ENCODE measurements at places on chromosomes 11 and 22. TPM values are rescaled to one million over a fixed set of nuclear protein-coding genes. Genes with fewer than 3 reads are reported as not detected.

GRCh38 chr11:8314916-8315315 is 51.2 kb upstream of the LMO1 start:
- no peak for DNase-seq
- H3K36me3 ChIP-seq, result no peaks in the 10 kb centered on the region
- no peak overlapping the region for H3K27ac ChIP-seq
- H3K4me3 ChIP-seq, result no peak overlapping the region

DNA sequence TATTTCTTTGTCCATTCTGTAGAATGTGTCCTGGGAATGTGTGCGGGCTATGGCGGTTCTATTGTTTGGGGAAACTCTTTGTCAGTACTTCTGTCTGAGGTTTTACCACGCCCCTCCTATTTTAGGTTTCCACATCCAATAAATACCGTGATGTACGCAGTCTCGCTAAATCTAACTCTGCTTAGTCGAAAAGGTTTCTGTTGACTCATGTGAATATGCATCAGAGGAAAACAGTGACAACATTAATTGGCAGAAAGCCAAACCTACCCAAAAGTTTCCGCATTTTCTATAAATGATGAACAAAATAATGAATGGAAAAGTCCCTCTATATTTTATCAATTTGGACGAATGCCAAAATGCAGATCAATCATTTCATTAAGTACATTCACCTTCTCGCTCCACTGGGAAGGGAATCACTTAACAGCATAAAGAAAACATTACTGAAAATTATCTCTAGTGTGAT is 143.4 kb downstream of the MAML2 start:
- no peak for DNase-seq
- H3K36me3 ChIP-seq, result no peaks in the 10 kb centered on the region
- no peak overlapping the region for H3K4me3 ChIP-seq
- H3K4me1 ChIP-seq, result no peaks in the 10 kb centered on the region

The PKDREJ gene
- 0.11 TPM for total RNA-seq

DNA sequence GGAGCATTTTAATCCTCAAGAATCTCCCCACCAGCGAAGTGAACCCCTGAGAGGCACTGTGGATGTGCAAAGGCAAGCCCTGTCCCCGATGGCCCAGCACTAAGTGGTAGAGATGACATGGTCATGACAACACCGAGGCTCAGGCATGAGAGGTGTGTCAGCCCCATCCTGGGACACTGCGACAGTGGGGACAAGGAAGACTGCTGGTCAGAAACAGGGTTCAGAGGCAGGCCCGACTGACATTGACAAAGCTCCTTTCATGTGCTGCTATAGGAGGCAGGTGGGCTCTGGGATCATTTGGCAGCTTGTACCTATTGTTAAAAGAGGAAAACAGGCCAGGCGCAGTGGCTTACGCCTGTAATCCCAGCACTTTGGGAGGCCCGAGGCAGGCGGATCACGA is 54.3 kb upstream of the MYEOV start:
- no peak overlapping the region for H3K4me3 ChIP-seq
- no peak overlapping the region for H3K27ac ChIP-seq
- H3K27me3 ChIP-seq, result no peaks in the 10 kb centered on the region
- H3K36me3 ChIP-seq, result no peaks in the 10 kb centered on the region

- DNase-seq, result no peak
- H3K27me3 ChIP-seq, result no peaks in the 10 kb centered on the region
- H3K4me3 ChIP-seq, result no peak overlapping the region
These were observed 42.9 kb downstream of the ARFGAP3 start for GRCh38 chr22:42814215-42814614.

The SIPA1 gene
- total RNA-seq, result 56.7 TPM

The UBASH3B gene
- total RNA-seq, result 4.5 TPM

- H3K4me3 ChIP-seq, result no peak overlapping the region
- no peak overlapping the region for H3K27ac ChIP-seq
- H3K27me3 ChIP-seq, result no peaks in the 10 kb centered on the region
- peaks cover 18% of the 10 kb centered on the region for H3K4me1 ChIP-seq
- H3K36me3 ChIP-seq, result no peaks in the 10 kb centered on the region
- no peak for DNase-seq
These were observed 27.9 kb downstream of the RNF169 start for GRCh38 chr11:74776546-74776945.

The LRRC32 gene
- total RNA-seq, result 20.9 TPM

DNA sequence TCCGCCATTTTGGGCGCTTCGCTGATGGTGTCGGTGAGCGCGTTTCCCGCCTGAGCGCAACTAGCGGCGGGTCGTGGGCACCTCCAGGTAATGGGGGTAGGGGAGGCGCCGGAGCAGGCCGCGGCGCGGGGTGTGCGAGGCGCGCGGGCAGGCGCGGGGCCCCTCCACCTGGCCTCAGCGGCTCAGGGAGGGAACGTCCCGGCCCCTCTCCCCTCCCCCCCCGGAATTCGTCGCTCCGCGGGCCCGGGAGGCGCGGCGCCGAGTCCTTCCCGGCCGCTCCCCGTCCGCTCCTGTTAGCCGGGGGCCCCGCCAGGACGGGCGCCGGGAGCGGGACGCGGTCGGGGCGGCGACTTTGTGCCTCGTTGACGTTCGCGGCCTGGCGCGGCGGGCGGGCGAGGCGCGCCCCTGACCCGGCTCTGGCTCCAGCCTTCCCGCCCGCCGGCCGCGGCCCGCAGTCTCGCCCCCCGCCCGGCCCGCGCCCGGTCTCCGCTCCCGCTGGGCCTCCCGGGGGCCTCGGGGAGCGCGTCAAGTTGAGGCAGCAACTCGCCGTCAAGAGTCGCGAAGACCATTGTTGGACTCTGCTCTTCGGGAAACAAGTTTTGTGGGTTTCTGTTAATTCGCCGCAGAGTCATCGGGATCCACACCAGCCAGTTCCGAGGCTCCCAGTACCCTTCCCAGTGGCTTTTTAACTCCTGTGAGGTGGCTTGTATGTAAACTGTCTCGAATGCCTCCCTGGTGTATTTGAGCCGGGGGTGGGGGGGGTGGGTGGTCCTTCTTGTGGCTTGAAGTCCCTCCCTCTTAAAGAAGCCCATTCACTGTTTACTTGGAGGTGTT is at the start of gene PPP6R3:
PPP6R3 (plus strand) TSS at position 12 of the 834 bp plus-strand sequence. CDS start 76,913 bp downstream, outside the sequence.
- H3K4me3 ChIP-seq, result peak within 1 kb of the TSS; percentile 86
- H3K27me3 ChIP-seq, result no peaks in the 10 kb centered on the region
- H3K36me3 ChIP-seq, result no peaks in the 10 kb centered on the region
- H3K4me1 ChIP-seq, result peaks cover 43% of the 10 kb centered on the region
- H3K27ac ChIP-seq, result peak within 1 kb of the TSS; percentile 100

All from adrenal gland (tissue), 19 donors.